ELR (cell line): ENCODE measurements at places on chromosomes 3 and 15.

DNA sequence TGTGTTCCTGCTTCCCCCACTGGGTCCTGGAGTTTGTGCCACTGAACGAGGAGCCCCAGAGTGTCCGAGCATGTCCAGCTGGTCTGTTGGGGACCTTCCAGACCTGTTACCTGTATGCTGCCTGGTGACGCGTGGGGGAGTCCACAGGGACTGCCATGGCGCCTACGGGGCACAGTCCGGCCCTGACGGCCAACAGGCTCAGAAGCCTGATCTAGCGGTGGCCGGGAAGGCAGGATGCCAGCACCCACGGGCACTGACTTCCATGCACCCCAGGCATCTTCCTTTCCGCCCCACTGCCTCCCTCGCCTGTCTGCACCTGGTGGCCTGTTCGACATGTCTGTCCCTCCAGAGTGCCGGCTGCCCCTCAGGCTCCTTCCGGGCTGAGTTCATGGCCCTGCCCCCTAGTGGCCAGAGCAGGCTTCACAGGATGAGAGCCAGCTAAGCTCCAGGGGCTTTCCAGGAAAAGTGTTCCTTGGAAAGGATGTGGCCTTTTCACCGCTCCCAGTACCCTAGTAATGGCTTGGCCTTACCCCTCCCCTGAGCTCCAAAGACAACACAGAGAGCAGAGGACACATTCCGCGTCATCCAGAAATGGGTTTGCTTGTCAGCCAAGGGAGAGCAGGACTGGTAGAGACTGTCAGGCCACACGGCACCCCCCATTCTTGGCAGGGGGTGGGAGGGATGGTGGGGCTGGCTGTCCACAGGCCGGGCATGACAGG, 35.7 kb downstream of the NGRN start:
- DNase-seq, result peak; percentile 68

DNA sequence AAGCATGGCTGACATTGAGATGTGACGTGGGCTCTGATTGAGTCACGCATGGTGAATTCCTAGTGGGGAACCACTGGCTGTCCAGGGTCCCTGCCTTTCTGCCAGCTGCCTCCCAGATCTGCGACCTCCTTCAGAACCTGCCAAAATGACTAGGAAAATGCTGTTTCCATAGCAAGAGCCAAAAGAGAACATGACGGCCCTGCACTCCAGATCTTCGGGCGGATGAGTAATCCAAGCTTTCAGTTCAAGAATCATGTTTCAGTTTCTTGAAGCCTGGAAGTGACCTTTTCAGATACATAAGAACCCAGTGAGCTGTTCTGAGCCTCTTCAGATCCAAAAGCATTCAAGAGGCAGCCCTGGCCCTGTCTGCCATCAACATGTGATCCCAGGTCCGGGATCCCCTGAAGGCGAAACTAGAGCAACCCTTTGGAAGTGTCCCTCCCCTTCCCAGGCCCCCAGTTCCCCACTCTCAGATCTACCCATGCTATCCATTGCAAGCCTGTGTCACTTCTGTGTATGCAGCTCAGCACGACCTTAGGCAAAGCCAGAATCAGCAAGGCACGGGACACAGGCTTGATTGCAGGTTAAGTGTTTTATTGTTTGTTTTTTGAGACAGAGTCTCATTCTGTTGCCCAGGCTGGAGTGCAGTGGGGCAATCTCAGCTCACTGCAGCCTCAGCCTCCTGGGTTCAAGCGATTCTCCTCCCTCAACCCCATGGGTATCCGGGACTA, 19.7 kb downstream of the ANKRD63 start:
- DNase-seq, result peak; percentile 66

DNA sequence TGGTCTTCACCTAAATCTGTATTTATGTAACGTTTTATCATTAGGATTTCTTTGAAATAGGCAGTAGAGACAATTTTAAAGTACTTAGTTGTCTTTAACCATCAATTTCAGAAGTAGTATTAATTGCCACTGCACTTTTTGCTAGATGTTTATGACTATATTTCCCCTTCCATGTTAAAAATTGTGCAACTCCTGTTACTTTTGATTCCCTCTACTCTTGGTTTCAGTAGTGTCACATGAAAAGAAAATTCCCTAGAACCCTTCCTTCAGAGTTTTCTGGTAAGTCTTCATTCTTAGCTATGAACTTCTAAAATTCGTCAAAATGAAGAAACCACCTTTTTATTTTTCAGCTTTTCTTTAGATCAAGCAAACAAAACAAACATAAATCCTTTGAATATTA, 7.1 kb downstream of the PIAS1 start:
- DNase-seq, result no peak

GRCh38 chr15:75228787-75229186, 27.1 kb downstream of the C15orf39 start:
- DNase-seq, result no peak

DNA sequence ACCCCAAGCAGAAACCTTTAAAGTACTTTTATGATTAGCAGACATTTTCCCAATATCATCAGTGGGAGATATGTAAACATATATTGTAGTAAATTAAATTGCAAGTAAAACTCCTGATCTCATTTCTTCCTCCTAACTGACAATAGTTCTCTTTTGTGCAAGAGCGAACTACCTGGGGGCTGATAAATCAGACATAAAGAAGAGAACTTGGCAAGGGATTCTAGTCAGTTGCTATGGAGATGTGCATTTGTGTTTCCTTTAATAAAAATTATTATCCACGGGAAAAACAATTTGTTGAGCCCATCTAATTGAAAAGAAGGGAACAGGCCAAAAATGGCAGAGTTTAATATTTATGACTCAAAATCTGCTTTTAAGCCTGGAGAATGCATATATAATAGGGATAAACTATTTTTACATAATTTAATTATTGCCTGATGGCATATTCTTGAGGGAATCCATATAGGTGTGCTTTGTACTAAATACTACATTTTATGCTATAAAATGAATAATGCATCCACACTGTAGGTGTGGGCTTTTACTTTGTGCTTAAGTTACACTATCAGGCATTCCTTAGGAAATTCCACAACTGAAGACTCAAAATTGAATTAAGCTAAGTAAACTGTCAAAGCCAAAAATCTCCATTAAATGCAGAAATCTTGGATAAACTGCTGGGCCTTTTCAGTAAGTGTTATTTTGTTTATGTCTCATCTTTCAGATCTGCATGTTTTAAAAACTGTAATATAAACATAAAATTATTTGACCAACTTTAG, 258.1 kb downstream of the ERC2 start:
- DNase-seq, result no peak

DNA sequence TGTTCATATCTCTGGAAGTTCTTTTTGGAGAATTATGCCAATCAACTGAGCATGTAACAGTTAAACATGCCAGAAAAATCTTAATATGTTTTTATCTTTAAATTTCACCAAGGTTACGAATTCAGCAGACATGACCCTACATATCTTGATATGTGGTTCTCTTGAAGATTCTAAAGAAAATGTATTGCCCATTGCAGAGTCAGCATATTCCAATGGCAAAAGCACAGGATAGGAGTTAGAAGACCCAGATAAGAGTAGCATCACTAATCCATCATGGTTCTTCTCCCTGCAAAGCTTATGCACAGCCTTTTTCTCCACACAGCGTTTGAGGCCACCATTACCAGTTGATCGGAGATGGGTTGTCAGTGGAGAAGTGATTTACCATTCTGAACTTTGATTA, 402.8 kb downstream of the EPHB1 start:
- no peak for DNase-seq

- DNase-seq, result no peak
Observed at GRCh38 chr3:7710284-7710683, 791.3 kb upstream of the LMCD1 start.

GRCh38 chr3:70726961-70727360, 414.5 kb upstream of the MDFIC2 start:
- DNase-seq, result peak; percentile 53

DNA sequence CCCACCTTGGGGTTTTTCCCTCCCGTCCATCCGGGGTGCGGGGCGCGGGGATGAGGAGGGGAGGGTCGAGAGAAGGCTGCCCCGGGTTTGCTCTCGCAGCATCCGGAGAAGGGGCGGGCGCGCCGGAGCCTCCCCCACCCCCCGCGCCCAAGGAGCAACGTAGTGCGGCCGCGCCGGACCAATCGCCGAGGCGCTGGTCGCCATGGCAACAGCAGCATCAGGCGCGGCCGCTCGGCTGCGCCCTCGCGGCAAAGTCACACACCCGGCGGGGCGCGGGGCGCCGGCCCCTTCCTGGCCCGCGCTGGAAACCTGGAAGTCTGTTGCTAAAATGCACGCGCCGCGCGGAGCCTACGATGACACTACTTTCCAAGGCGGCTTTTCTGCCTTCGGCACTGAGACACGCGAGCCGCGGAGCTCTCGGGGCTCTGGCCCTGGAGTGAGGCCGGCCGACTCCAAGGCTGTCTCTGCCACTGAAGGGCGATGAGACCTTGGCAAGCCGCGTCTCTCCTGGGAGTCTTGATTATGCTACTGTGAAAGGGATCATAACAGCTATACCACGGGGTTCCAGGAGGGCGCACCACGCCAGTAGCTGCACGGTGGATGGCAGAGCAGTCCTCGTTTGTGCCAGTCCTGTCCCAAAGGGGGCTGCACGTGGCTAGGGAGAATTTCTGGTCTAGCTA, at the start of gene IQSEC1:
Gene IQSEC1, minus strand, starts transcription at position 104 of the 680 bp plus-strand sequence. CDS start 415 bp downstream, outside the sequence.
- DNase-seq, result no peak

DNA sequence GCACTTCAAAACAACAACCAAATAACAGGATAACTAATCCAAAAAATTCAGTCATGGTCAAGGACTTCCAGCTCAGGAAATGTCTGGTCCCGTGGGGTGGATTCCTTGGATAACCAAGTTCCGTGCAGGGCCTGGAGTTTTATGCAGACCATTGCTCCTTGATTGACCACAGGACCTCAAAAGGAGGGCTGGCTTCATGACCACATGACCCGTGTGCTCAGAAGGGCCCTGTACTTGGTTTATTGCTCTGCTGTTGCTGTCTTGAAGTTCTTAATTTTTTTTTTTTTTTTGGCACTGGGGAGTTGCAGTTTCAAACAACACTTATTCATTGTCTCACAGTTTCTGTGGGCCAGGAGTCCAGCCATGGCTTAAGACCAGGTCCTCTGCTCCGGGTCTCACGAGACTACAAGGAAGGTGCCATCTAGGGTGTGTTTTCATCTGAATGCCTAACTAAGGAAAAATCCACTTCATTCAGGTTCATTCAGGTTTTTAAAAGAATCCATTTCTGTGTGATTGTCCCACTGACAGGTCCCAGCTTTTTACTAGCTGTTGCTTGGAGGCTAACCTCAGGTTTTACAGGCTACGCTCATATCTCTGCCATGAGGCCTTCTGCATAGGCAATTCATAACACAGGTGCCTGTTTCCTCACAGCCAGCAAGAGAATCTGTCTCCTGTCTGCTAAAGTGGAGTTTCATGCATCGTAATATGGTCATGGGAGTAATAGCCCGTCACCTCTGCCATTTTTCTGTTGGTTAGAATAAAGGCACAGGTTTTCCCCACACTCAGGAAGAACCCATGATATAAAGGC, 65.3 kb downstream of the FLNB start:
- no peak for DNase-seq

- no peak for DNase-seq
Observed at GRCh38 chr3:14344351-14344750, 58.1 kb upstream of the SLC6A6 start.

DNA sequence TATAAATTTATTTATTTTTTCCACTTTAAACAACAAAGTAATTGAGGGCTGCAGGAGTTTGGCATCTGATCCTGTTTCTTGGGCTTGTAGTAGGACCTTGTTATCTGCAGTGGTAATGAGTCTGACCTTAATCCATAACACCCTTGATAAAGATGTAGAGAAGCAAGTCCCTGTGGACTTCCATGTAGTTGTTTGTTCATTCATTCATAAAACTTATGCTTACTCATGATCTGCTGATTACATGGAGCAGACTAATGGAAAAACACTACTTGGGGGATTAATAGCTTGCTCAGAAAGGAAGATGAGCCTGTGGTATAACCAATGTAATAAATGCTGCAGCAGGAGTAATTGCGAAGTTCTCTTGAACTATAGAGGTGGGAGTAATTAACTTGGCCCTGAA, 271.5 kb upstream of the TBL1XR1 start:
- no peak for DNase-seq
